ENCODE measurements at places on chromosomes 6 and 20.

DNA sequence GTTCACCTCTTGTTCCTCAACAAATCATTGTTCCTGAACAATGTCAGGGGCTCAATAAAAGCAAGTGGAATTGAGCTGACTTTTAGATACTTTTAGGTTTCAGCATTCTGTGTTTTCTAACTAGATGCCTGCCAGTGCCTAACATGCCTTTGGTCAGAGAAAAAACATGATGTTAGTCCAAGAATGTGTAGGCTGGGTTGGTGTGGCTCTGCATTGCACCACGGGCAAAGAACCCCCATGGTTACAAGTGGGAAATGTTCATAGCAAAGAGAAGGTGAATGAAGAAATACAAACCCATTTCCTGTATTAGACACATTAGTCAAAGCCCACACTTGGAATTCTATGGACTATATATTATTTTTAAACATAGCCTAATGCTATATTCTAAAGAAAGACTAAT lies 193.3 kb downstream of the TMEM200A start:
- no peak for DNase-seq

DNA sequence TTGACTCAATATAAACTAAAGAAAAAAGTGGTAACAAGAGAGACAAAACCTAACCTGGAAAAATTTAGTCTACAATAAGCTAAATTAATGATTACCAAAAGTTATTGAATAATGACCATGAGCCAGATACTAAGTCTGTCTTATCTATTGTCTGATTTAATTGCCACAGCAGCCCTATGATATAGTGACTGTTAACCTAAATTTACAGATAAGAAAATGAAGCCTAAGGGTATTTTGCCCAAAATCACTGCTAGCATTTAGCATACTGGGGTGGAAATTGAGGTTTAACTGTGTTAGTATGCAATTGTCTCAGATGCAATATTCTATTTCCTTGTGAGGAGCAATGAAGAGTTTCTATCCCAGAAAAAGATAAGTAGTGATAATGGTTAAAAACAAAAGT lies 361.0 kb upstream of the EYS start:
- DNase-seq, result no peak

DNA sequence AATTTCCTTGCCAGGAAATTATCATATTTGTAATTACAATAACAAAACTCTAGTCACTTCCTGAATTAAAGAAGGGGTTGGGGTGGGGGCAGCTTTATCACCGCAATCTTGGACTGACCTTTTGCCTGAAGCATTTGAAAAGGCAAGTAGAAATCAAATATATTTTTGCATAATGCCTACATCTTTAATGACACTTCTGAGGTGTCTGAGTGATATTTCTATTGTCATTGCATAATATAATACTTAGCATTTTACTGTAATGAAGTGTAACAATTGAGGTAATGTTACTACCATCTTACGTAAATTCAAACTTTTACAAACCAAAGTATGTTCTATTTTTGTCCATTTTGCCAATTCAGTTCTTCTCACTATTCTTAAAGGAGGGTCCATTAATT lies 65.2 kb downstream of the SYNE1 start:
- DNase-seq, result no peak

- DNase-seq, result no peak
Observed at GRCh38 chr6:34059136-34059731, 86.7 kb downstream of the GRM4 start.

DNA sequence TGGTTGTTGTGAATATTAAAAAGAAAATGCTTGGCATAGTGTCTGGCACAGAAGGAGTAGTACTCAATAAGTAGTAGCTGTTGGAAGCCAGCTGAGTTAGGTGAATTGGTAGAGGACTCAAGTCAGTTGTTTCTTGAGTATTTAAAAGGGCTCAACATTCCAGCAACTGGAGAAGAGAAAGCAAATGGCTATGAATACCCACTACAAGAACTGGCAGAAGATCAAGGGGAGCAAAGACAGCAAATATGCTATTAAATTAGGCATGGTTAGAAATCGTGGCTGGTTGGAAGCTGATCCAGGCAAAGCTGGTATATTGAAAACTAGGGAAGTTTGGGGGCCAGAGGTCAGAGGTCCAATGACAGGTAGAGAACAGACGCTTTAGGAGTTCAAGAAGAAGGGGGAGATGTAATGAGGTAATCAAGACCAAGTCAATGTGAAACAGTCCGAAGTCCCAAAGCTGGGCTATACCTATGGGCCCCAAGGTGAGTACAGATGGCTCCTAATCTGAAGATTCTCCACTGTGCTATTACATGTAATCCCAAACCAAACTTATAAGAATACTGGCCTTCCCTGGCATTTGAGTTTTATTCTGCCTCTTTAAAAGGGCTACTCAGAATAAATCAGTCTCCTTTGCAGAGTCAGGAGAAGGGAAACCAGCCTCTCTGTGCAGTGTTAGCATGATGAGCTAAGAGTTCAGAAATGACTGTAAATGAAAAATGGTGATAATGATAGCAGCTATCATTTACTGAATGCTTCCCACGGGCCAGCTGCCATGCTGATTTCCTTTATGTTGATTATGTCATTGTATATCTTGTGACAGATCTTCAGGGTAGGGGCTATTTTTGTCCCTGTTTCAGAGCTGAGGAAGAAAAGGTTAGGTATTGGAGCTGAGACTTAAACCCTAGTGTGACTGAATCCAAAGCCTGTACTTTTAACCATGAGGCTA lies 122.3 kb downstream of the ANKS1A start:
- DNase-seq, result no peak

GRCh38 chr6:158022749-158023596 lies 41.3 kb downstream of the SYNJ2 start:
- DNase-seq, result no peak

GRCh38 chr20:20820104-20820503 lies 107.7 kb upstream of the RALGAPA2 start:
- DNase-seq, result peak; percentile 46

GRCh38 chr6:19327241-19327640 lies 509.9 kb upstream of the ID4 start:
- DNase-seq, result no peak

- peak; percentile 1 for DNase-seq
Observed at GRCh38 chr6:144585217-144585814, 300.2 kb downstream of the UTRN start.

- DNase-seq, result no peak
Observed at GRCh38 chr6:116060572-116061283, at the start of gene FRK. Gene FRK, minus strand, starts transcription at chr6:116060891. Its CDS starts 580 bp downstream, at chr6:116060311.

DNA sequence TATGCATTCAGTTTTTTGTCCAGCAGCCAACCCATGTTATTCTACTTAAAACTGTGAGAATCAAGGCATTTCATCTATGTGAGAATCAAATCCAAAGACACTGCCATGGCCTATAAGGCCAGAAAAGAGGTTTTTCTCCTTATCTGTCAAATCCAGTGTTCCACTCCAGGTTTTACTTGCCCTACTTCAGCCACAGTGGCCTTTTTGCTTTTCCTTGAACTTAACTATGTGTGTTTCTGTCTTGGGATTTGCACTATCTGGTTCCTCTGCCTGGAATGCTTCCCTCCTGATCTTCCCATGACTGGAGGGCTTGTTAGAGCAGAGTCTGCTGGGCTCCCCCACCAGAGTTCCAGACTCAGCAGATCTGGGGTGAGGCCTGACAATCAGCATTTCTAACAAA lies 113.1 kb upstream of the DOK5 start:
- no peak for DNase-seq

GRCh38 chr6:64803470-64804166 lies 903.4 kb downstream of the EYS start:
- DNase-seq, result no peak

DNA sequence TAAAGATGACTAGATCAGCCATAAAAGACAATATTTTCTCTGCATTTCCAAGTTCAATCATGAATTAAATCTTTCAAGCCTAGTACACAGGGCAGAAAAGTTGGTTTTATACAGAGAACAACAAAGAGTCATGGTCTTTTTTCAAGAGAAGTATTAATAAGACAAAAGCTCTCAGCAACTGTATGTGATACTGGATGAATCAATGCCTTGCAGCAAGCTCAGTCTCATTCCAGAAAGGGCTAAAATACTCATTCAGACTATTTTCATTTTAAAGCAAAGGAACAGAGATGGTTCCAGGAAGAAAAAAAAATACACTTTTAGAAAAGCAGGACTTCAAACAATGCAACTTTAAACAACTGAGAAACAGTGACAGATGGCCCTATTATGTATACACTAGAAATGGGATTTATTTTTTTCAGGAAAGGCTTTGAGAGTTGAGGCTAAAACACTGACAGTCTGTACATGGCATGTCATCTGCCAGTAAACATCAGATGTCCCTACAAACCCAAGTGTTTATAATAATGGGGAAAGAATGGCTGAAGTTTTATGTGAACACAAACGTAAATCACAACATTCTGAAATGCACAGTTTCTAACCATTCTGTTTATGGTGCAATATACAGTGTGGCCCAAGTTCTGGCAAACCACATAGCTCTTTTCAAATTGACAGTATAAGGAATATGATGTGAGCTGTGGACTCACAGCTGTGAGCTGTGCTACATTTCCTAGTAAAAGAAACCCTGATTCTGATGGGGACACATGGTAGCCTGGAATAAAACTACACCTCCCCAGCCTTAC lies 114.3 kb upstream of the DST start:
- DNase-seq, result peak; percentile 50

- no peak for DNase-seq
Observed at GRCh38 chr6:45757443-45758130, 258.1 kb downstream of the CLIC5 start.

- DNase-seq, result no peak
Observed at GRCh38 chr6:117506180-117506835, 23.8 kb downstream of the DCBLD1 start.

DNA sequence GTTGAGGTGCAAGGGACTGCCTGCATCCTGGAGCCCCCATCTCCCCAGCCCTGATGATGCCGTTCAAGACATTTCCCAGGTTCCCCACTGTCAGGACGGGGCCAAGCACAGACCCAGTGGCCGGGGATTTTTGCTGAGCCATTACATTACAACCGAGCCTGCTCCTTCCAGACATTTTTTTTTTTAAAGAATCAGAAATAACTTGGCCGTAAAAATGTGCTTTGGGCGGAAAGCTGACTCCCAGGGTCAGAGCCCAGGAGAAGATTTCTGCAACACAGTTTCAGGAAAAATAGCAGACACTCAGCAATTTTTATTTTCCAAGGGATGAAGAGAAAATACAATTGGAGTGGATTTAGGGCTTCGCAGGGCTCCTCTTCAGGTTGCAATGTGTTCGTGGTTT lies 87.9 kb downstream of the LRFN2 start:
- DNase-seq, result no peak

DNA sequence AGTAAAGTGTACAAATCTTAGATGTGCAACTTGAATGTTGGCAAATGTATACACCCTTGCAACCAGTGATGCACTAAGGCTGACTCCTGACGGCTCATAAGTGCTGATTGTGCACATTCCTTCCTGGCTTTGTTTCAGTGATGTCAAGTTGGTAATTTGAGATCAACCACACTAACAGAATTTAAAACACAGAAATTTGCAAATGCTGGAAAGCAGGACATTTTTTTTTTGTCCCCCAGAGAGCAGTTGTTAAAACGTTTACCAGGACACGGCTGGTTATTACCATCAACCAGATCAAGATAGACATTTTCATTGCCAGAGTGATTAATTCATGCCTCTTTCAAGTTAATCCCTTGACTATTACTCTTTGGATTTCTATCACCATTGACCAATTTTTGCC lies 735.6 kb downstream of the RFPL4B start:
- DNase-seq, result no peak

DNA sequence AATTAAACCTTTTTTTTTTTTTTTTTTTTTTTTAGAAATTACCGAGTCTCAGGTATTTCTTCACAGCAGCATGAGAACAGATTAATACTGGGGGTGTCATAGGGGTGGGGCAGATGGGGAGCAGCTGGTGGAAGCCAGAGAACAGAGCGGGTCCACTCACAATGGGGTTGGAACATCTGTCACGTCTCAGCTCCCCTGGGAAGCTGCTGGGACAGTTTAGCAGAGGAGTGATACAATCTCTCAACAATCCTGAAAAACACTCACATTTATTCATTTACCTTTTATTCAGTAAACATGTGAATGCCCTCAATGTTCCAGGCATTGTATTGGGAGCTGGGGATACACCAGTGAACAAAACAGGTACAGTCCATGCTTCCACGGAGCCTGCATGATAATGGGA lies 162.2 kb downstream of the SMOC2 start:
- peak; percentile 82 for DNase-seq

- no peak for DNase-seq
Observed at GRCh38 chr6:42692137-42692911, 30.1 kb downstream of the PRPH2 start.

- DNase-seq, result no peak
Observed at GRCh38 chr6:90469906-90470305, 117.0 kb downstream of the MAP3K7 start.

DNA sequence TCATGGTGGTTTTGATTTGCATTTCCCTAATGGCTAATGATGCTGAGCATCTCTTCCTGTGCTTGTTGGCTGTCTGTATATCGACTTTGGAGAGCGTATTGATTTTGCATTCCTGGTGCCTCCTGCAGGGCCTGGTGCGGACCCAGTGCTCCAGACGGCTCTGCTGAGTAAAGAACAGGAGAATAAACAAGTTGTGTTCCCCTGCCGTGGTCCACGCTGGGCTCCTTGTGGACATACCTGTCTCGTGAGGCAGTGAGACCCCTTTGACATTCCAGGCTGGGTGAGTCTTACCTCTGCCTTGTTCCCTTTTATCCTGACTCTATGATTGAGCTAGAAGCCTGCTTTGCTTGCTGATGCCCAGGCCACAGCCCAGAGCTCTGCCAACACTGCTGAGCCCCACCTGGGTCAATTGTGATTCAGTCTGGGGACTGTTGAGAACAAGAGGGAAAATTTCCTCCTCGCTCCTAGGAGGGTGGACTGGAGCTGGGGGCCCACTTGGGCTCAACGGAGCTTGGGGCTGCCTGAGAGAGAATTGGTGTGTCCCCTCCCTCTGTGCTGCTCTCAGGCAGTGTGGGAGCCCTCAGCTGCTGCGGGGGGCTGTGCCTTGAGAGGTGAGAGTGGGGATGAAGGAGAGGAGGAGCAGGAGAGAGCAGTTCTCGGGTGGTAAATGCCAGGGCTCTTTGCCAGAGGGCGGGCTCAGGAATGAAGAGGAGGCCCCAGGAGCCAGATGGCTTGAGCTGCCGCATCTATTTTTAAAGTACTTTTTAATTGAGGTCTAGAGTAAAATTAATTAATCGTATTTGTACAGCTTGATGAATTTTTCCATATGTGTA lies 43.7 kb upstream of the PMEPA1 start:
- peak; percentile 49 for DNase-seq

- DNase-seq, result no peak
Observed at GRCh38 chr20:51511861-51512619, 30.5 kb downstream of the NFATC2 start.

DNA sequence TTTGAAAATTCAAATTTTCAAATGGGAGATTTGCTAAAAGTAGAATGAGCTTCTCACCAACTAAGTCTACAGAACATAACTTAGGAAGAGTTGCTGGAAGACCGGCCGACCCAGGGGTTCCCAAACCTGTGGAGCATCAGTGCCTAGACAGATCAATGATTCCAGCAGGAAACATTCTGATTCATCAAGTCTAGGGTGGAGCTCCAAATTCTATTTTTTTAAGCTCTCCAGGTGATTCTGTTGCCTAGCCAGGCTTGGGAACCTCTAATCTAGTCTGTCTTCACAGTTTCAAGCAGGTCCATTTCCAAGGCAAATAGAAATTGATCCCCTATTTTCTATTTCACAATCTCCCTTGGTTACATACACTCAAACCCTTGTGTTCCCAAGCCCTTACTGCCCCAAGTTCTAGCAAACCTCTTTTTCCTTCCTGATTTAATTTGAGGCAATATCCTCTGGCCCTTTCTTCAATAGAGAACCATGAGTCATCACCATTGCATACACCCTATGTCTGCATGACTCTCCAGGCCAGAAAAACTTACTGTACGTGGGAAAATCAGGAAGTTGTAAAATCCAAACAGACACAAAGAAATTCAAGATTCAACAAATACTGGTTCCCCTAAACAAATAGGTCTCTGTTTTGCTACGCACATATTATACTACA lies 8.9 kb downstream of the ATXN1 start:
- DNase-seq, result no peak
